ENCODE measurements at places on chromosomes 5 and 9.

- DNase-seq, result no peak
Observed at GRCh38 chr5:115394531-115394930, 98.1 kb upstream of the CCDC112 start.

DNA sequence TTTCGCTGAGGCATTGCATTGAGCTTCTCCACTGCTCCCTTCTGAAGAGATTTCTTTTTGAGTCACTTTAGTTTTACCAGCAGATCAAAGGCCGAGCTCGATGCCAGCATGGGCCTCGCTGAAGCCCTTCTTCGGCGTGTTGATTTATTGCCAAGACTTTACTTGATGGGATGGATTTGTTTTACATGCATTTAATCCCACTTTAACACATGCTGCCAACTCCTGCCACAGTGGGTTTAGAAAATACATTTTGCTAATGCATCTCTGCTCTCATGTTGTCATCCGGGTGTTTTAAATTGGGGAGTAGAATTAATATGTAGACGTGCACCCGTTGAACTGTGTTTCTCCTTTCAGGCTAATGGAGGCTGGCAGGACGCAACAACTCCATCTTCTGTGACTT is 218.3 kb downstream of the PBX3 start:
- no peak for DNase-seq

- no peak for DNase-seq
Observed at GRCh38 chr5:2841208-2841607, 89.7 kb upstream of the IRX2 start.

- DNase-seq, result no peak
Observed at GRCh38 chr9:100322954-100323536, 29.7 kb downstream of the TEX10 start.

DNA sequence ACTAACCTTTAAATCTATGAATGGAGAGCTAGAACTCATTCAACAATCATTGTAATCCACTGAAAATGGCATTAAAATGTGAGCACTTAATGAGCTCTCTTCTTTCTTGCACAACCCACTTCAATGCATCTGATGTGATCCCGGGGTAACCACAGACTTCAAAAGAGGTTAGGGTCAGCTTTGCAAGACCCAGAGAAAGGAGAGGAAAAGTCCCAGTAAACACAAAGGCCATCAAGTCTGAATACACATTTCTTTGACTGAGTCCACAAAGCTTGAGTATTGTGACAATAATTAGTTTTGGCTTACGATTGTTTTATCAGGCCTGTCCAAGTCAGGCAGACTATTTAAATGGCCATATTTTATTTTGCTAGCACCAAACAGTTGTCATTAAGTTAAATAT is 148.8 kb upstream of the ZNF608 start:
- no peak for DNase-seq

DNA sequence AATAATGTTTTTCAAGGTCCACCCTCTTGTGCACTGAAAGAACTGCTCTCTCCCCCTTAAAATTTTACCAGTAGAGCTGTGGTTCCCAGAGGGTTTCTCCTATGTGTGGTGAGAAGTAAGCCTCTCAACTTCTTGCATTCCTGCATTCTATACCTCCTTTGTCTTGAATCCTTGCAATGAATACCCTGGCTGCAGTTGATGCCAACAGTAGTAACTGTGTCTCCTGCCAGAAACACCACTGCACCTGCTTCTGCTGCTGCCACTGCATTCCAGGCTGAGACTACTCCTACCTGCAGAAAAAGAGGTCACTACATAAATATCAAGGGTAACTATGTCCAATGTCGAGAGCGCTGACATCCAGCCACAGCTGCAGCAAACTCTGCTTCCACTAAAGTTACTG is 203.7 kb downstream of the TMEM167A start:
- no peak for DNase-seq

DNA sequence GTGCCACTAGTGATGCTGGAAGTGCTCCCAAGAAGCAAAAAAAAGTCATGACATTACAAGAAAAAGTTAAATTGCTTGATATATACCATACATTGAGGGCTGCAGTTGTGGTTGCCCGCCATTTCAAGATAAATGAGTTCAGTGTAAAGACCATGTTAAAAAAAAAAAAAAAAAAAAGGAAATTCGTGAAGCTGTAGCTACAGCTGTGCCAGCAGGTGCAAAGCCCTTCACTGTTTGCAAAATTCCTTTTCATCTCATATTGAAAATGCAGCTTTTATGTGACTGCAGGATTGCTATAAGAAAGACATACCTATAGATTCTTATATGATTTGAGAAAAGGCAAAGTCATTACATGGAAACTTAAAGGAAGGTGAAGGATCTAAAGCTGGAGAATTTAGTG is 179.6 kb upstream of the POU5F2 start:
- DNase-seq, result no peak

DNA sequence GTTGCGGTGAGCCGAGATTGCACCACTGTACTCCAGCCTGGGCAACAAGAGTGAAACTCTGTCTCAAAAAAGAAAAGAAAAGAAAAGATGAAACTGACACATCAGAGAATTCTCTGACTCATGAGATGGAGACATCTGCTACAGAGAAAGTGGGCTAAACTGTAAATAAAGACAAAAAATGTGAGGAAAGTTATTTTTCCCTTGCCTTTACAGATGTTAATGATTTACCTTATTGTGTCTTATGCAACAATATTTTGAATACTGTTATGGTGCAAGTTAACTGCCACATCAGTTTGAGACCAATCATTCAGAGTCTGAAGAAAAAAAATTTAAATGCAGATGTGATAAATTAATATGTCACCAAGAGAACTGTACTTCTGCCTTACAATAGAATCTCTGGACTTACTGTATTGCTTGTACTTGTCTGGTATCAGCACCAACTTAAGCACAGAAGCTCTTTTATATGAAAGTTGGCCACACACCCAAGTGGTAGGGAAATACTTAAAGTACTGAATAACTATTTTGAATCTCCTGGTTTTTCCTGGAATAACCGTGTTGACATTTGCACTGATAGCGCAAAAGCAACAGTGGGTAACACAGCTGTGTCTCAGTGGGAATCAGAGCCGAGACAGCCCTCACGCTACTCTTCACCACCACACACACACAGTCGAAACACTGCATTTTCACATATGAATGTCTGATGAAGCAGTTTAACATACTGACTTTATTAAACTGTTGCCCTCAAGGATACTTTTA is 169.9 kb downstream of the FANCC start:
- no peak for DNase-seq

DNA sequence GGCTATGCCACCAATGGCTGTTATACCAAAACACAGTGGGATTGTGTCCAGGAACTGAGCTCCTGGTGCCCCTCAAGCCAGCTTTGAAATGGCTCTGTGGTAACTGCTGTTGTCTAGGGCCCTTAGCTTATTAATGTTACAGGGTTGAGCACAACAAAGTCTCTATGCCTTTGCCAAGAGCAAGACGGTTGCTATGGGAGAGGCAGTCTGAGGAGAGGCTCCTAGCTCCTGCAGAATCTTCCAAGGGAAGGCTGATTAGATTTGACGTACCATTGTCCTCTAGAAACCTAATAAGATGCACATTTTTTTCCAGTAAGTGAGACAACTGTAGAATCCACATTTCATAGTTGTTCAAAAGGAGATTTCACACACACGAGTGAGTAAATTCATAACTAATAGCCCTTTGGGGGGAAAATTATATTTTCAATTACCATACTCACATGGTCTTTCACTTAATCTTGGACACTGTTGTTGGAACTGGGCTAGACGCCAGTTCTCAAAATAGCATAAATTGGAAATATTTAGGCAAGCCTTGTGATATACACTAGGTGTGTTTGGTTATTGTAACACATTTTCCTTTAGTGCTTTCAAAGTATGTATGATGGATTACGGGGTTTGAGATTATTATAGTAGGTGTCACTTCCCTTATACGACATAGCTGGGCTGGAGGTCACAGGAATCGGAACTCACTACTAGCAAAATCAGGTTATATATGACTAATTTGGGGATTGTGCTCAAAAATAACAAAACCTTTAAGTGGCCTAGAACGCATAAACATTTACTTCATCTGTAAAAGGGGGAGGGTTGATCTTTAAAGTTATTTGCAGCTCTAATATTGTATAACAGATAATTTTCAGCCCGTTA is 186.3 kb upstream of the EGFLAM start:
- no peak for DNase-seq

- DNase-seq, result peak; percentile 89
Observed at GRCh38 chr9:124861342-124862229, at the start of the genes ARPC5L and RPL35. Gene ARPC5L, plus strand, starts transcription at chr9:124862130. Its CDS starts 7,161 bp downstream, at chr9:124869291. Gene RPL35, minus strand, starts transcription at chr9:124861957. Its CDS starts 45 bp downstream, at chr9:124861912.

DNA sequence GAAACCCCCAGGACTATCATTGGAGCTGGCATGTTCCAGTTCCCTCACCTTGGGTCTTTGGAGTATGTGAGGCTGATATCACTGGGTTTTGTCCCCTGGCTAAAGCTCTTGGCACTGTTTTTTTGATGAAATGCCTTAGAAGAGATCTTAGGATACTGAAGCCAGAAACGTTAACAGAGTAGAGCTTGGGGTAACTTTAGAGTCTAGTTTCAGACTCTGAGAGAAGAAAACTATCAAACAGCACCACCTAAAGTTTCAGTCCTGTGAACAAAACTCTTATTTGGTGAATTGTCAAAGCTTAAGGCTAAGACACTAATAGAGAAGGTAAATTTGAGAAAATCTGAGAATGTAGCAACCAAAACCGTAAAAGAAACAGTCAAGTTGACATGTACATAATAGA is 111.7 kb upstream of the PUM3 start:
- no peak for DNase-seq

- no peak for DNase-seq
Observed at GRCh38 chr5:157603333-157604190, 28.0 kb upstream of the ADAM19 start.

DNA sequence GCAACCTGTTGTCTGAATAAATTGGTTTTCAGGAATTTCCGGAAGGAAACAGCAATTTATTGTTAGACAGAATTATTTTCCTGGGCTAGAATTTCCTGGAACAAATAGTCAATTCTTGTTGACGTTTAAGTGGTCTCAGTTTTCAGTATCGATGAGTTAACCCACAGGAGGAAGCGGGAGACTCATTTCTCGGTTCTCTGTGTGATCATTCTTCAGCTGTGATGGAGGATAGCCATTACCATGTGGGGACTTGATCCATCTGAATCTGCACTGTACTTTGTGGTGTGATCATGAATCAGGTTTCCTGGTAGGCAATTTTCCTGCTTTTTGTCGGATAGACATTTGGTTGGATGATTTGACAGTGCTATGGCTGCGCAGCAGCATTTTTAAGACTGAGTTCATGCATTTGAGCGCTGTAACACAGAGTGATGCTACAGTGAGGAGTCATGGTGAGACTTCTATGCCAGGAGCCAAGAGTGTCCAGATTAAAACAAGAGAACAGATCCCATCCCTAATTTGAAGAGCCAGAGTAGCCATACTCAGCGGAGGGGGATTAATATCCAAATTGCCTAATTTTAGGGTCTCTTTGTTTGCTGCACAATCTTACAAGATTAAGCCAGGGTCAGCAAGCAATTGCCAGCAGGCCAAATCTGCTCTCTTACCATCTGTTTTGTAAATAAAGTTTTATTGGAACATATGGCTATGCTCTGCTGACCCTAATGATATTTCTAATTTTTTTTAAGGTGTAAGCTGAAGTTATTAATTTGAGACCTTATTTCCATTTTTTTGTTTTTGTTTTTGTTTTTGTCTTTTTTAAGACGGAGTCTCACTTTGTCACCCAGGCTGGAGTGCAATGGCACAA is 355.9 kb downstream of the RAB3C start:
- DNase-seq, result no peak

DNA sequence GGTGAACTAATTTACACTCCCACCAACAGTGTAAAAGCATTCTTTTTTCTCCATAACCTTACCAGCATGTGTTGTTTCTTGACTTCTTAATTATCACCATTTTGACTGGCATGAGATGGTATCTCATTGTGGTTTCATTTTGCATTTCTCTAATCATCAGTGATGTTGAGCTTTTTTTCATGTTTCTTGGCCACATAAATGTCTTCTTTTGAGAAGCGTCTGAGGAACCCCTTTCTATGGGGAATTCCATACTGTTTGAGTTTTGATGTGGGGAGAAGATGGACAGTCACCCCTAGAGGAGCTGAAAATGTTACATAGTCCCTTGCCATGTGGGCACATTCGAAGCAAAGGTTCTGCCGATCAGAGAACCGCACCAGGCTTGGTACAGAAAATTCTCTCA is 207.0 kb upstream of the SLC30A5 start:
- no peak for DNase-seq

DNA sequence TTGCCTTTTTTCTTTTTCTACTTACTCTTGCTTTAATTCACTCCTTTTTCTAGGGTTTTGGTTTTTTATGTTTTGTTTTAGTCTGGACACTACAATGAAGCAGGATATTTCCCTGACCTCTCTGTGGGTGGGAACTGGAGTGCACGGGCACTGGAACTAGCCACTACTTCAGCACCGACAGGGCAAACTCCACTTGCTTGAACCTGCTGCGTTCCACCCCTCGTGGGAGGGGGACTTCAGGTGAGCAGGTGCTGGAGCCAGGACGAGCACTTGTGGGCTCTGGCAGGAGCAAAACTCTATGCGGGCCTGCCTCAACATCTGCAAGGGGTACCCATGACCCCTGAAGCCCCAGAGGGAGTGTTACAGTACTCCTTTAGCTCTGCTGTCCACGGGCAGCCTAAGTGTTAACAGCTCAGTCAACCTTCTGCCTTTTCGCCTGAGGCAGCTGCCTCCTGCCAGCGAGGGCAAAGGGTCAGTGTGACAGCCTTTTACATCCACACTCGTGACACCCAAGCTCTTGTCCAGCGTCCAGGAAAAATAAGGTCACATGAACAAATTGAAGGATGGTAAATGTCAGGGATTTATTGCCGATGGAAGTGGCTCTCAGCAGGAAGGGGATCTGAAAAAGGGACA is 144.1 kb upstream of the NFIL3 start:
- no peak for DNase-seq

GRCh38 chr5:59728356-59728755 is 165.2 kb downstream of the PDE4D start:
- no peak for DNase-seq

Measured in stimulated activated CD8-positive, alpha-beta memory T cell treated with anti-CD3 and anti-CD28 coated beads, Interleukin-7, amount 100 ng/mL, for 24 hours (primary cell).